ENCODE measurements at places on chromosomes 13 and 19. TPM values are rescaled to one million over a fixed set of nuclear protein-coding genes. Genes with fewer than 3 reads are reported as not detected.

- no peak for DNase-seq
Measured at GRCh38 chr13:112971288-112971643, 2.3 kb downstream of the MCF2L start.

- no peak for DNase-seq
Measured at GRCh38 chr13:32549788-32550187, 11.2 kb upstream of the N4BP2L2 start.

- no peak for DNase-seq
Measured at GRCh38 chr19:35963514-35963913, 27.3 kb downstream of the LRFN3 start.

DNA sequence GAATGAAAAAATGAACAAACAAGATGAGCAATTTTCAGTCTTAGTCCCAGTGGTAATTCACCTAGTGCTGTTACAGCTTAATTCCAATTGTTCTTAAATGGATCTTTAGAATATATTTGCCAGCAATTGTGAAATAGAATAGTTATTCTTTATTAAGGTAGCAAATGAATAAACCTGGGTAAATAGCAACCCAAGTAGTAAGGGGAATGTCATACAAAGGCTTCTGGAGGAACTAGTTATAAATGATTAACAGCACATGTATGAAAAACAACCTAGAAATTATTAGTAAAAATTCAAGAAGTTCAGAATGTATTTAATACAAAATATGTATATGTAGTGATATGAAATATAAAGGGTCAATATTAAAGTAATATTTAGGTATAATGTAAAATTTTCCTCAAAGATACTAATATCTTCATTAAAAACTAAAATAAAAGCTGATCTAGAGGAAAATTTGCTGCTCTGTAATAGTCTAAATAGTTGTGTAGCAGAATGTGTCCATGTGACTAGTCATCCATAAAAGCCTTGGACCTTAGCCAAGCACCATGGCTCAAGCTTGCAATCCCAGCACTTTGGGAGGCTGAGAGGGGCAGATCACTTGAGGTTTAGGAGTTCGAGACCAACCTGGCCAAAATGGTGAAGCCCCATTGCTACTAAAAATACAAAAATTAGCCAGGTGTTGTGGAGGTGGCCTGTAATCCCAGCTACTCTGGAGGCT, 535.9 kb upstream of the ATXN8OS start:
- DNase-seq = no peak

DNA sequence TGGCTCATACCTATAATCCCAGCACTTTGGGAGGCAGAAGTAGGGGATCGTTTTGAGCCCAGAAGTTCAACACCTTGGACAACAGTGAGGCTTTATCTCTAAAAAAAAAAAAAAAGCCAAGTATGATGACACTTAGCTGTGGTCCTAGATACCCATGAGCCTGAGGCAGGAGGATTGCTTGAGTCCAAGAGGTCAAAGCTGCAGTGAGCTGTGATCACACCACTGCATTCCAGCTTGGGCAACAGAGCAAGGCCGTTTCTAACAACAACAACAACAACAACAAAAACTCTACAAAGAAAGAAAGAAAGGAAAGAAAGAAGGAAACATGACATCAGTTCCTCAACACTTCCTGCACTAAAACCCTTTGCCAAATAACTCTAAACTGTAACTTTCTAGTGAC, 265.1 kb upstream of the DACH1 start:
- DNase-seq = no peak

DNA sequence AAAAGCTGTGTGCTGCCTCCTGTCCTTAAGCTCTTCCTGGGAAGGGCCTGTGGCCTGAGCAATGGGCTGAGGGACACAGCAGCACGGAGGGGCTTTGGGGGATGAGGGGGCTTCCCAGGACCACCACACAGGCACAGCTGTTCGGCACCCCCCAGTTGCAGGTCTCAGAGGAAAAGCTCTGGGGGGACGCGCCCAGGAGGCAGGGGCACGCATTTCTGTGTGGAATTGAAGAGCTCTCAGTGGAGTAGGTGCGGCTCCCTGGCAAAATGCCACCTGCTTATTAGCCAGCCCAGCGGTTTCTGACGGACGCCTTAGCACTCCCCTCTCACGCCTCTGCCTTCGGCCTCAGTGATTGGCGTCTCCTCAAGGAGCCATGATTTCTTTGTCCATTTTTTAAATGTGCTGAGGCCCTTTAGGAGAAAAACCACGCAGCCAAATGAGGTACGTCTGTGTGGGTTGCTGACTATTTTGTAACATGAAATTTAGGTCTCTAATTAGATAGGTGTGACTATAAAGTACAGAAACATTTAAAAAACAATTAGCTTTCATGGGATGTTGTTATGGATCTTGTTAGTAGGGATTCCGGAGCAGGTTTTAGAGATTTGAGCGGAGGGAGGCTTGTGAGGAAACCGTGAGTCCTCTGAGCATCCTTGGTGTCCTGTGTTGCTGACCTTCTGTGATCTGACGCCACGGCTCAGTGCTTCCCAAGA, 4.0 kb downstream of the MCF2L start:
- peak; percentile 53 for DNase-seq

- no peak for DNase-seq
Measured at GRCh38 chr19:38892841-38893240, 6.6 kb downstream of the SIRT2 start.

- DNase-seq = no peak
Measured at GRCh38 chr19:54158812-54159351, 639 bp downstream of the LENG1 start.

DNA sequence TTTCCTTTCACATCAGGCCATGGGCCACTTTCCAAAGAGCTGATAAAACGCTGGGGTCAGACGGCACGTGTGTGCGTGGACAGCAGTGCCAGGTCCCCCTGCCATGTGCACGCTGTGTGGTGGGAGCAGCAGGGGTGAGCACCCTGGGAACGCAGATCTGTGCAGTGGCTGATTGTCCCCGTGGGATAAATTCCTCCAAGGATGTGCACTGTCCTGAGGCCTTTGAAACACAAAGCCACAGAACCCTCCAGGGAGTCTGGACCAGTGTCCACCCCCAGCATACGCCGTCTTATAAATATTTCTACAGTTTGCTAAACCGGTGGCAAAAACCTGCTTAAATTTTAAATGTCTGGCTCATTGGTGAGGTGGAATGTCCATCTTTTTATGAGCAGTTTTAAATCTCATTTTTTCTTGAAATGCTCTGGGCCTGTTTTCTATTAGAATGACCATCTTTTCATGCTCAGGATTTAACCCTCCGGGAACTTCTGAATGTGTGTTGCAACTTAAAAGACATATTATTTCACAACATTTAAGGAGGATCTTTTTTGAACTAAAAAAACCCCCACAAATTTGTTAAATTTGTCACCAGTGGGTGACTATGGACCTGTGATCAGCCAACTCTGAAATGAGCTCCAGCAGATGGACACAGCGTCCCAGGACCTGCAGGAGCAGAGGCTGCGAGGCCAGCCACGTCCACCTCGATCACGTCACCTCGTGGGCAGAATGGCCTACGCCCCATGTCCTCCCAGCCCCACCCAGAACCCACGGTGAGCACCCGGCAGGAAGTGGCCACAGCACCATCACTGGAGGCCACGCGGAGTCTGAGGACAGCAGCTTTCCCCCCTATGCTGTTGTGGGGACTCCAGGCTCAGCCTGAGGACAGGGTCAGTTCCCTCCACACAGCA, 68.6 kb downstream of the RASA3 start:
- peak; percentile 68 for DNase-seq

GRCh38 chr19:46488551-46488950, 7.1 kb downstream of the PNMA8B start:
- DNase-seq = peak; percentile 16

DNA sequence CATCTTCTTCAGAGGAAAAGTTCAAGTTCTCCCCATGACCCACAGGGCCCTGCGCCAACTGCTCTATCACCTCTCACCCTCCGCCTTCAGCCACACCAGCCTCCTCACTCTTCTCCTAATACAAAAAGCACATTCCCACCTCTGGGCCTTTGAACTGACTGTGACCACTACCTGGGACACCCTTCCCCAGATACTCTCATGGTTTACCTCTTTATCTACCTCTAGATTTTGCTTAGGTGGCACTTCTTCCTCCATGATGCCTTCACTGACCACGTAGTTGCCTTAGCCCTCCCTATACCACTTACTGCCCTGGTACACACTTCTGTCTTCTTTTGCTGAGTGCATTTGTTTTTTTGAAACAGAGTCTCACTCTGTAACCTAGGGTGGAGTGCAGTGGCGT, 3.9 kb upstream of the SYCE2 start:
- DNase-seq = no peak

- DNase-seq = no peak
Measured at GRCh38 chr19:632579-633067, 714 bp downstream of the POLRMT start.

DNA sequence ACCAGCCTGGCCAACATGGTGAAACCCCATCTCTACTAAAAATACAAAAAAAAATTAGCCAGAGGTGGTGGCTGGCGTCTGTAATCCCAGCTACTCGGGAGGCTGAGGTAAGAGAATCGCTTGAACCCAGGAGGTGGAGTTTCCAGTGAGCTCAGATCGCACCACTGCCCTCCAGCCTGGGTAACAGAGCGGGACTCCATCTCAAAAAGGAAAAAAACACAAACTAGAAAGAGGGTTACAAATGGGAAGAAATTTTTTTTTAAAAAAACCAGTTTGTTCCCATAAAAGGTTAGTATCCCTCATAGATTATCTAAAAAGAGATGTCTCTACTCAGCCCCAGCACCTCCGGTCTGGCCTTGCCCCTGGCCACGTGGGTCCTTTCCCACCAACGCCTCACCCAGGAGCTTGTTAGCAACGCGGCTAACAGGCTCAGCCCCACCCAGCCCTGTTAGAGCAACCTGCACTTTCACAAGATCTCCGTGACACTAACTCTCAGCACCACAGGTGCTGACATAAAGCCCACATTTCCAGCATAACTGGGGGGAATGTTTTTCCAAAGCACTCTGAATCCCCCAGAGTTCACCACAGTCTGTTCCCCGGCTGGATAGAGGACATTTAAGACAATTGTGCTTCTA, 4.3 kb downstream of the DMKN start:
- peak; percentile 71 for DNase-seq

GRCh38 chr19:2424686-2425621, 2.4 kb downstream of the TIMM13 start:
- DNase-seq = peak; percentile 30

- DNase-seq = no peak
Measured at GRCh38 chr13:60583196-60583888, 186.3 kb downstream of the TDRD3 start.

GRCh38 chr19:58476498-58477015, 405 bp downstream of the ZNF446 start:
- DNase-seq = no peak

GRCh38 chr13:79582896-79583295, 101.9 kb downstream of the NDFIP2 start:
- DNase-seq = no peak

DNA sequence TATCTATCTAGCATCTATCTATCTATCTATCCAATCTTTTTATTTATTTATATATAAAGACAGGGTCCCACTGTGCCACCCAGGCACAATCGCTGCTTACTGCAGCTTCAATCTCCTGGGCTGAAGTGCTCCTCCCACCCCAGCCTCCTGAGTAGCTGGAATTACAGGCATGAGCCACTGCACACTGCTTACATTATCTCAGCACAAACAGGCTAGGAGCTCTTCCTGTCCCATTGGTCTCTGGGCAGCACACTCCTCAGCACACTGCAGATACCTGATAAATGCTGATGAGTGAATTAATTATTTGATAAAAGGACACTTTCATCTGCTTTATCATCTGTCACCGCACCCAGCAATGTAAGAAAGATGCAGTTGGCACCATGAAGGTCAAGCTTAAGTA, 16.1 kb downstream of the ZNF562 start:
- DNase-seq = no peak

GRCh38 chr19:20247016-20247683, 80.1 kb downstream of the ZNF486 start:
- peak; percentile 81 for DNase-seq

DNA sequence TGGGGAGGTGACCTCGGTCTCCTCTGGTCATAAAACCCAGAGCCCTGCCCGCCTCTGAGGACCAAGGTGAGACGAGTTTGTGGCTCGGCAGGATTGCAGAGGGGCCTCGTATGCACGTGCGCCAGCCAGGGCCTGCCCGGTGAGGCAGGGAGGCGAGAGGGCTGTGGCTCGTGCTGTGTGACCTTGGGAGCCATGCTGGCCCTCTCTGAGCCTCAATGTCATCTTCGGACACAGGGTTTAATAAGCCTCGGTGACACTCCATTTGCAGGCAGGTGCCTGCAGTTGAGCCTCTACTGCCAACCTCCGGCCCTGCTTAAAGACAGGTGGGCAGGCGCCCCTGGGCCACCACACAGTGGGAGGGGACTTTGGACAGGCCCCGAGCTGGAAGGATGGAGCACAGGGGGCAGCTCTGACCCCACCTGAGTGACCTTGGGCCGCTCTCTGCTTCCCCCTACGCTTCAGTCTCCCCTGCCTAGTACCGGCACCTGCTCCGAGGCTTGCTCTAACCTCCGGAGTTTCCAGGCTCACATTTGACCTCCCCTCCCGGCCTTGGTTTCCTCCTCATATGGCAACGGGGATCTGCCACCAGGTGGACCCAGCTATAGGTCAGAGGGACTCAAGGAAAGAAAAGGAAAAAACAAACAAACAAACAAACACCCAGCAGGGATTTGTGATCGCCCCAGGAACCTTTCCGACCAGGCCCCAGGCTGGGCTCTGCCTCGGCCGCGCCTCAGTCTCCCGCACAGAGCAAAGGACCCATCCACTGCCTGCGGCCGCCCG, 3.1 kb downstream of the ZBTB7A start:
- DNase-seq = no peak

DNA sequence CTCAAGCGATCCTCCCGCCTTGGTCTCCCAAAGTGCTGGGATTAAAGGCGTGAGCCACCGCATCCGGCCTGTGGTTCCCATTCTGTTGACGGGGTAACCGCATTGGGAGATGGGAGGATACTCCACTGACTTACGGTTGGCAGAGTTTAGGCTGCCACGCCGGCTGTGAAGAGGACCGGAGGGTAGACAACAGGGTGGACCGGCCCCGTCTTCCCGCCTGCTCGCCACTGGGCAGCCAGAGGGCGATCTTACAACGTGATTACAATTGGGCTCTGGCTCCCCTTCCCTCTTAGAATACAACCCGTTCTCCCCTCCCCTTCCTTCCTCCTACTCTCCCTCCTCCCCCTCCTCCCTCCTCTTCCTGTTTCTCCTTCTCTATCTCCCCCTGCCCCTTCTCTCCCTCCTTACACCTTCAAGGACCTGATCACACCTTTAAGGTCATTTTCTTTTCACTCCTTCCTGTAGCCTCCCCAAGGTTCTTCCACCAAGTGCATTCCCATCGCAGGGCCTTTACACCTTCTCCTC, 957 bp upstream of the CCDC194 start:
- peak; percentile 58 for DNase-seq

Gene ZNF573
- 3.1 TPM for total RNA-seq

Gene PCDH20
- total RNA-seq = 2.2 TPM

Gene CRX
- total RNA-seq = not detected

Gene GARIN5B
- not detected for total RNA-seq

Gene CPB2
- not detected for total RNA-seq

Gene ZNF805
- 9.9 TPM for total RNA-seq

Gene FFAR2
- not detected for total RNA-seq

Gene CRLF1
- 2.6 TPM for total RNA-seq

Gene TMEM86B
- total RNA-seq = 4.9 TPM

Gene IL17D
- 3.1 TPM for total RNA-seq

All from stomach (tissue), 19 donors.